Esophagus squamous epithelium (tissue), 5 donors: ENCODE measurements at places on chromosomes 13 and 19.

DNA sequence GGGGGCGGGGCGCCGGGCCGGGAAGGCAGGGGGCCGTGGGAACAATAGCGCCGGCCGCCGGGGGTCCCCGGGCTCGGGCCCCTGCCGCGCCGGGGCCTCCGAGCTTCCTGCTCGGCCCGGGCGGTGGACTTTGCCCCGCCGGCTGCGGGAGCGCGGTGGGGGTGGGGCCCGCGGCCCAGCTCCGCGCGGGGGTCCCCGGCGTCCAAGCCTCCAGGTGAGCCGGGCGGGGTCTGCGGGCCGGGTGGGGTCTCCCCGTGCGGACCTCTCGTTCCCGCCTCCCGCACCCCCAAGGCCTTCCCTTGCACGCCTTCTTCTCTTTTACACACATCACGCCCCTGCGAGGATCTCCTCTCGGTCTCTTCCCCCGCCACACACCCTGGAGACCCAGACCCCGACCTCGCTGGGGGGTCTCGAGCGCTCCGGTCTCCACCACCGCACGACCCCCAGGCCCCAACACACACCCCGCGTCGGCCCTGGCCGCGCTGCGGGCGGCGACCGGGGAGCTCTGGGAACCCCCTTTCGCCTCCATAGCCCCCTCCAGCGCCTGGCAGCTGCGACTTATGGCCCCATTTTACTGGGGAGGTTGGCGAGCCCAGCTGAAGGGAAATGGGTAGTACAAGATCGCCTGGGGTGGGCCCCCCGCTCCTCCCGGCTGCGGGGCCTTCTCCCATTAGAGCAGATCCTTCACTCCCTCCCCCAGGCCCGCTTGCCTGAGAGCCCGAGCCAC is 711 bp downstream of the CAMSAP3 start:
- DNase-seq = no peak

- DNase-seq = no peak
Observed at GRCh38 chr19:14407605-14408484, 11.3 kb downstream of the DDX39A start.

- no peak for DNase-seq
Observed at GRCh38 chr19:28641395-28641794, 571.6 kb downstream of the UQCRFS1 start.

DNA sequence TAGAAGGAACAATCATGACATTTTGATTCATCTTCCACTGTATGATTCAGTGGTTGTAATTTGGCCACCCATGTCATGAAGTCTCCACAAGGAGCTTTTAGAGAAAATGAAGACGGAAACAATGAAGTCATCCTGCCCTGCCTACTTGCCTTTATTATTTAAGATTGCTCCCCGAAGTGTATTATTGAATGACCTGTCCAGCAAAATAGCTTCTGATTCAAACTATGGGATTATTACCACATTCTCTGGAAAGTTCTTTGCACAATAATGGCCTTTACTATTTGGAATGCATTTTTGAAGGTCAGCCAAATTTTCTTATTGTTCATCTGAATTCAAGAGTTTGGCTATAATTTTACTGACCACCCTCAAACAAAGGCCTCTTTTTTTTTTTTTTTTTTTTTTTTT is 77.8 kb upstream of the RFC3 start:
- no peak for DNase-seq

DNA sequence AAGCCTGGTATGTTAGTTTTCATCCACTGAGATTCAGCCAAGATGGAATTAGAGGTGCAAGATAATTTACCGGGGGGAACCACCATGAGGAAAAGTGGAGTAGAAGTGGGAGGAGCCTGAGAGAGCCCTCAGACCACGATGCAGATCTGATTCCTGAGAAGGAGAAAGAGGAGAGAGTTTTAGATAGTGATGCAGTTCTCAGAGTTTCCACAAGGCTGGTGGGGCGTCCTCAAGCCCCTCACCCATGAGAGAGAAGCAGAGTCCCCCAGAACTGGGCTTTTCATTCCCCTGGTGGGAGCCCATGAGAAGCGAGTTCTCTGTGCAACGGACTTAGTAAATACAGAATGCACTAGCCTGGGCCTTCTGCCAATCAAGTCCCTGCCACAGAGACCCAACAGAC is 18.1 kb downstream of the CEACAM5 start:
- no peak for DNase-seq

DNA sequence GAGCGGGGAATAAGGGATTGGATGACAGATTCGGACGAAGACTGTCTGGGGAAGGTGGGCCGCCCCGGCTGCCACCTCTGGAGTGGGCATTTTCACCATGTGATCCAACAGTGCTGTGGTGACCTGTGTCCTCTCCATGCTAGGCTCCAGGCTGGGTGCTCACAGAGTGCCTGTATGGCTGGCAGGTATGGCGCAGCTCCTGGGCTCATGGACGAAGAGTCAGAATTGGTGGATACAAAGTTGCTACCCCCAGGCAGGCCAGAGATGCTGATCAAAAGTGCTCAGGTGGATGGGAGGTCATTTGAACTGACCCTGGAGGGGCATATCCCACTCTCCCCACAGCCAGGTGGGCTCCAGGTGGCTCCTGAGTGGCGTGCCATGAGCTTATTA is 111.3 kb upstream of the UQCRFS1 start:
- DNase-seq = no peak

GRCh38 chr19:5864013-5864720 is 6.2 kb downstream of the FUT5 start:
- no peak for DNase-seq
